ENCODE measurements at places on chromosomes 5 and 9.
A peak's percentile ranks its signal among the peaks of the same experiment; 100 is the strongest.

- no peak for DNase-seq
Observed at GRCh38 chr9:77433675-77434445, 214.3 kb downstream of the GNA14 start.

DNA sequence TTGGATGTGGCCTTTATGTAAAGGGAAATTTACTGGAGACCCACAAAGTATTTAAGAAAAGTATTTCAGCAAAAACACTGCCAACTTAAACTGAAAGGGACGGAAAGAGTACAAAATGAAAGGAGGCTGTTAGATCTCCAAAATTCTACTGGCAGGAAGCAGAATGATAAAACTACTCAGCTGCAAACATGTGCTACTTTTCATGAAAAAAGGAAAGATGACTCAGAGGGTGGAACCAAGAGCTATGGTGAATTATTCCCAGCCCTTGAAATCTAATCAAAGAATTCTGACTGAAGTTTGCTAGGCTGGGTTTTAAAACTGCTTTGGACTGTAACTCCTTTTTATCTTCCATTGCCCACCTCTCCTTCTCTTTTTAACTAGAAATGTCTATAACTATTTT is 58.6 kb upstream of the ZBED3 start:
- no peak for DNase-seq

DNA sequence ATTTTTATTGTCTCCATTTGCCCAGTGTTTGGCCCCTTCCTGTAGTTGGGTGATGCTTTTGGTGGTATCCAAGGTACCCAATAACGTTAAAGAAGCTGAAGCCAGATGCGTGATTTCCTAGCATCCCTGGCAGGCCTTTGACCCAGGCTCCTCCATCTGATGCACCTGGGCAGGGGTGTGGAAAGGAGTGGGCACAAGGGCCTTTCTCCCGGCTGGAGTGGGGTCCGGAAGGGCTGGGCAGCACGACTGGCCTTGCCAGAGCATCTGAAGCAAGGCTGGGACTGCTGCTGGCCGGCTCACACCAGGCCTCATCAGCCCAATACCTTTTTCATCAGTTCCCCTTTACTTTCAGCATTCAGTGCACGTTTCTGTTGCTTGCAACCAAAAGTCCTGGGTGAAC is 220.2 kb downstream of the FANCC start:
- no peak for DNase-seq

GRCh38 chr9:30774326-30774725 is 1610.1 kb upstream of the ACO1 start:
- DNase-seq, result peak; percentile 53

GRCh38 chr5:39057734-39058133 is 16.5 kb downstream of the RICTOR start:
- DNase-seq, result no peak

DNA sequence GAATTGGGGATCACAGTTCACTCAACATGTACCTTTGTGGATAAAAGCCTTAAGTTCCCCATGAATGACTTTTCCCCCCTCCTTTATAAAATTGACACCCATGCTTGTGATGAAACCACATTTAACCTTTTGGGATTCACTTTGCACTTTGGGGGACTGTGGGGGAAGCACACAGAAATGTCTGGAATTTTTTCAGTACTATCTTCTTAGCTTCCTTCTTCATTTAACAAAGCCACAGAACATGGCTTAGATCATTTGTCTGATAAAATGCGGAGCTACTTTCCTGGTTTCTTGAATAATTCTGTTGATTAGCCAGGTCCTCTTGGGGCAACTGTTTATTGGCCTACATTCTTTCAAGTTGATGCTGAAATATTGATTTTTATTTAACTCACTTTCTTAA is 29.9 kb downstream of the TNFSF15 start:
- no peak for DNase-seq

DNA sequence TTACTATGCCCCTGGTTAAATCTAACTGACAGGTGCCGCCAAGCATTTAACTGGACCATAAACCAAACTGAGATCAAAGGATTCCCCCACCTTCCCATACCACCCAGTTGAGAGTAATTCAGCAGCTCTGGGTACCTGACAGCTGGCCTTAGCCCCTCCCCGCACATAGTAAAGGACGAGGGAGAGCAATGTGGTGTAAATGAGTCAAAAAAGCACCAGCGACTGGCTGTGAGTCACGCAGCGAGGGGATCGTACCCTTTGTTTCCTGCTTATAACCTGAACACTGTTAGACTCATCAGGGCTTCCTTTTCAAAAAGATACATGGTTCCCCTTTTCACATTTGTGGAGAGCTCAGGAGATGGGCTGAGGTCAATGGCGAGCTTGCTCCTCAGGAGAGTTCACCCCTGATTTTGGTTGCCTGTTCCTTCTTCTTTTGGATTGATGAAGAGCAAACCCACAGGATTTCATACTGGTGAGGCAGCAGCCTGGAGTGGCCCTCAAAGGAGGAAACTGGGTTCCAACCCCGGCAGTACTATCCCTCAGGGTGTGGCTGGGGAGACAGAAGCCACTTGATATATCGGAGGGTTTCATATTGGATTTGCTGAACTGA is 71.5 kb downstream of the ANKRD33B start:
- no peak for DNase-seq
